Left ventricle myocardium inferior (tissue), 1 donor: ENCODE measurements at places on chromosomes 1 and 21. TPM values are rescaled to one million over a fixed set of nuclear protein-coding genes. Genes with fewer than 3 reads are reported as not detected.

GRCh38 chr1:185654199-185654951, 79.8 kb upstream of the HMCN1 start:
- peak overlapping the region; percentile 76 for H3K27ac ChIP-seq
- H3K36me3 ChIP-seq: no peaks in the 10 kb centered on the region
- H3K4me3 ChIP-seq: no peak overlapping the region
- H3K4me1 ChIP-seq: peaks cover 5% of the 10 kb centered on the region
- no peaks in the 10 kb centered on the region for H3K27me3 ChIP-seq
- no peak for DNase-seq

- H3K36me3 ChIP-seq: peaks cover 96% of the 10 kb centered on the region
- H3K27me3 ChIP-seq: no peaks in the 10 kb centered on the region
- peaks cover 39% of the 10 kb centered on the region for H3K4me1 ChIP-seq
- no peak overlapping the region for H3K4me3 ChIP-seq
Observed at GRCh38 chr1:46687093-46687659, 15.5 kb downstream of the TEX38 start.

GRCh38 chr1:17664322-17664721, 90.8 kb upstream of the ACTL8 start:
- H3K27ac ChIP-seq: no peak overlapping the region
- H3K36me3 ChIP-seq: peaks cover 52% of the 10 kb centered on the region
- peaks cover 12% of the 10 kb centered on the region for H3K4me1 ChIP-seq
- no peak overlapping the region for H3K4me3 ChIP-seq
- H3K27me3 ChIP-seq: no peaks in the 10 kb centered on the region

DNA sequence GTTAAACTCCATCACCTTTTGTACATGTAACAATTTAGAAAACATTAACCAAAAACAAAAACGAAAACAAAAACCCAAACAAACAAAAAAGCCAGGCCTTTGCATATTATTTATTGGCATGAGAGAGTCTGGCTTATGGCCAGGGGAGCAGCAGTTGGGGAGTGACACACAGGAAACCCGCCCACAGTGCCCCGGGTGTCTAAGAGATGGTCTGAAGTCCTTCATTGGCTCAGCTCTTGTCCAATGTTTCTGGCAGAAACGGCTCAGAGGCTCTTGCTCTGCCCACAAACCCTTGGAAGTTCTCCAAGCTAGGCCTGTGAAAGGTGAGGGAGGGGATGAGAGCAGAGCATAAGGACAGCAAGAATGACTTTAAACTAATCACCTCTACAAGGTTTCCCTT, 131.5 kb downstream of the CNIH3 start:
- H3K36me3 ChIP-seq: no peaks in the 10 kb centered on the region
- no peak for DNase-seq
- no peak overlapping the region for H3K4me3 ChIP-seq
- H3K27me3 ChIP-seq: peaks cover 30% of the 10 kb centered on the region

GRCh38 chr1:223653431-223653830, 12.1 kb downstream of the CAPN8 start:
- no peak for DNase-seq
- no peak overlapping the region for H3K4me3 ChIP-seq
- no peak overlapping the region for H3K27ac ChIP-seq
- peaks cover 9% of the 10 kb centered on the region for H3K4me1 ChIP-seq

DNA sequence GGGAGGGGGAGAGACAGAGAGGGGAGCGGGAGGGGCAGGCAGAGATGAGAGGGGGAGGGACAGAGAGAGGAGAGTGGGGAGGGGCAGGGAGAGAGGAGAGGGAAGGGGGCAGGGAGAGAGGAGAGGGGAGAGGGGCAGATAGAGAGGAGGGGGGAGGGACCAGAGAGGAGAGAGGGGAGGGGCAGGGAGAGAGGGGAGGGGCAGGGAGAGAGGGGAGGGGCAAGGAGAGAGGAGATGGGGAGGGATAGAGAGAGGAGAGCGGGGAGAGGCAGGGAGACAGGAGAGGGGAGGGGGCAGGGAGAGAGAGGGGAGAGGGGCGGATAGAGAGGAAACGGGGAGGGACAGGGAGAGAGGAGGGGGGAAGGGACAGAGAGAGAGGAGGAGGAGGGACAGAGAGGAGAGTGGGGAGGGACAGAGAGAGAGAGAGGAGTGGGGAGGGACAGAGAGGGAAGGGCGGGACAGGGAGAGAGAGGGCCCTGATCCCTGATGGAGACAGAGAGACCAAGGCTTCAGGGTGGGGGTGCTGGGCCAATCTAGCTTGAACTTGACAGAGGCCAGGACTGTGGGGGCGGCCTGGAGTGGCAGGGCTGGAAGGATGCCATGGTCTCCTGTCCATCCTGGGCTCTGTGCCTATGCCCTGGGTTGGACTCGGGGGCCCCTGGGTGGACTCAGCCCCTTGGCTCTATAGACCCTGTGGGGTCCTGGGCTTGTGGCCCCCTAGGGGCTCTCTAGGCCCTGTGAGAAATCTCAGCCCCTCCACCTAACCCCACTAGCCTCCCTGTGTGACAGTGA, 43.6 kb downstream of the DMRTB1 start:
- no peak overlapping the region for H3K4me3 ChIP-seq
- no peak for DNase-seq
- no peaks in the 10 kb centered on the region for H3K4me1 ChIP-seq
- peaks cover 90% of the 10 kb centered on the region for H3K27me3 ChIP-seq

DNA sequence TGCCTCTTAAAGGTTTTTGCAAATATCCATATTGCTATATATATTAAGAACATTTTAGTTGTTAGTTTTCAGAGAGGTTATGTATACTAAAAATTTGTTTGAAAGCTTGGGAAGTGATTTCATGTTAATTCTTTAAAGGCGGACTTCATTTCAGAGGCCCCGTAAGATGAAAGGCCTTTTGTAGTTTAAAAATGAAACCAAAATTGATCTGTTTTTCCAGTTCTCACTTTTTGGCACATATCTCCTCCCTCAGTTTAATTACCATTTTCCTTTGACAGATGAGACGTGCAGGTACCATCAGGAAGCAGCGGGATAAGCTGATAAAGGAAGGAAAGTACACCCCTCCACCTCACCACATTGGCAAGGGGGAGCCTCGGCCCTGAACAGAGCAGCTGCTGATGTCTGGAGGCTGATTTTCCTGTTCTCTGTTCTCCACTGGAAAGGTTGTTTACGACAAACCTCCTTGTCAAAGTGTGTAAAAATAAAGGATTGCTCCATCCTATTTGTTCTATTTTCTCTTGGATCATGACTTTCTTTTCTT, 8.0 kb downstream of the NDUFS5 start:
- H3K4me1 ChIP-seq: peaks cover 31% of the 10 kb centered on the region
- H3K4me3 ChIP-seq: peak overlapping the region; percentile 6
- H3K27ac ChIP-seq: peak overlapping the region; percentile 48

The TOMM40L gene
- total RNA-seq: 39.3 TPM

The SPRR2F gene
- total RNA-seq: not detected

DNA sequence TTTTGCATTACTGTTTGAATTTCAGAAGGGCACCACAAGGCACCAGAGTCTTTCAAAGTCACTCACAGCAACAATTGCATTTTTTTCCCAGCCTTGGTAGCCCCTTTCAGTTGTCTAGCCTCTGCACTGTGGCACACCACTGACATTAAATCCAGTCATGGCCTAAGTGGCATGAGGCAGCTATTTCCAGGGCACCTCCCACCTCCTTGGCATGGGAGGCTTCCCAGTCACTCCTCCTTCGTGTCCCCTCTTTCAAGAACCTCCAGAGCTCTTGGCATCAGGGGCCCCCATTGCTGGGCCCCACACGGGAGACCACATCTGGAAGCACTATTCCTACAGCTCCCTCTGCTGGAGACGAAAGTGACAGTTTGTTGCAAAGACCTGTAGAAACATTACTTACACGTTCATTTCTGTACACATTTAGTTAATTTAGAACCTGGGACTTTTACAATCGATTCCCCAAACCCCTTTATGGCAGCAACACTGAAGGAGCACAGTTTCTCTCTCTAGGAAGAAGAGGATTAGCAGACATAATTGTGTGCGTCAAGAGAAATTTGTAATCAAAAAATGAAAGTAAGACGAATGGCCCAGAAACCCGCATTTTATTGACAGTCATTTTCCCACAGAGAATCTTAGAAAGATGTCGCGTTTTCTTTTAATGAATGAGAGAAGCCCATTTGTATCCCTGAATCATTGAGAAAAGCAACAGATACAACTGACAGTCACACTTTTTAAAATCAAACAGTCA, 5.7 kb upstream of the CHD5 start:
- H3K27ac ChIP-seq: no peak overlapping the region
- H3K4me1 ChIP-seq: peaks cover 7% of the 10 kb centered on the region
- DNase-seq: no peak
- peaks cover 51% of the 10 kb centered on the region for H3K36me3 ChIP-seq
- H3K4me3 ChIP-seq: no peak overlapping the region

GRCh38 chr1:186700722-186701121, 20.5 kb upstream of the PTGS2 start:
- no peaks in the 10 kb centered on the region for H3K27me3 ChIP-seq
- no peak overlapping the region for H3K4me3 ChIP-seq
- H3K27ac ChIP-seq: no peak overlapping the region
- DNase-seq: no peak
- H3K4me1 ChIP-seq: no peaks in the 10 kb centered on the region
- H3K36me3 ChIP-seq: no peaks in the 10 kb centered on the region

- H3K4me3 ChIP-seq: no peak overlapping the region
- no peaks in the 10 kb centered on the region for H3K4me1 ChIP-seq
- H3K27me3 ChIP-seq: no peaks in the 10 kb centered on the region
- no peak for DNase-seq
- H3K36me3 ChIP-seq: peaks cover 97% of the 10 kb centered on the region
- no peak overlapping the region for H3K27ac ChIP-seq
Observed at GRCh38 chr21:46243325-46243724, 14.8 kb upstream of the LSS start.

DNA sequence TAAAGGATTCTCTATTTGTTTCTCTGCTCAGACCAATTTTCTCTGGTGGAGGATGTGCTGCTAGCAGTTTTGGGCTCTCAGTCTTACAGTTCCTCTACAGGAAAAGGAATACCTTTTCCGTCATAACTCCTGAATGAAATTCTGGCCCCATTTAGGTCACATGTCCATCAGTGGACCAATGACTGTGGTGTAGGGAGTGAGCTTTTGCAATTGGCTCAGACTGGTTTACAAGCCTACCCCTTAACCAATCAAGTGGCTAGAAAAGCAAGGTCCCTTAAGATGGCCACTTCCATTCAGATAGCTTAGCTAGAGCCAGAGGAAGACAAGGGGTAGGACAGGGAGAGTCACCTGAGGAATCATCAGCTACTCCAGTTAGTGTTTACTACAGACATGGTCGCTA, 16.4 kb upstream of the ZNF281 start:
- no peaks in the 10 kb centered on the region for H3K27me3 ChIP-seq
- H3K36me3 ChIP-seq: no peaks in the 10 kb centered on the region
- H3K27ac ChIP-seq: no peak overlapping the region
- no peak for DNase-seq
- H3K4me1 ChIP-seq: no peaks in the 10 kb centered on the region
- no peak overlapping the region for H3K4me3 ChIP-seq

DNA sequence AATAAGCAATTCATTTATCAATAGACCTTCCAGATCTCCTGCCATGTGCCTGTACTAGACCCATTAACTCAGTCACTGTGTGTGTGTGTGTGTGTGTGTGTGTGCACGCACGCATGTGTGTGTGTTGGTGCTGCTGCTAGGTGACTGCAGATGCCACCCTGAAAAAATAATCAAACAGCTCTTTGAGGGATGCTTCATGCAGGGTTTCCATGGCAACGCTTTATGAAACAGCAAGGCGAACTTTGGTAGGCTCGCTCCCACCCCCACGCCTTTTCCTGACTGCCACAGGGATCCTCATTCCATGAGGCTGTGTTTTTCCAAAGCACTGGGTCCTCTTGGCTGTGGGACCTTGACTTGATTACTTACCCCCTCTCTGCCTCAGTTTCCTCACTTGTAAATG, 94.0 kb downstream of the HMGB4 start:
- no peak overlapping the region for H3K27ac ChIP-seq
- H3K4me3 ChIP-seq: no peak overlapping the region
- H3K27me3 ChIP-seq: peaks cover 11% of the 10 kb centered on the region
- no peaks in the 10 kb centered on the region for H3K36me3 ChIP-seq

GRCh38 chr1:86750530-86750929, 46.2 kb downstream of the SH3GLB1 start:
- H3K27me3 ChIP-seq: no peaks in the 10 kb centered on the region
- H3K4me1 ChIP-seq: peaks cover 22% of the 10 kb centered on the region
- H3K36me3 ChIP-seq: peaks cover 4% of the 10 kb centered on the region
